AML-193 (cell line): ENCODE measurements at places on chromosomes 6 and 20.

DNA sequence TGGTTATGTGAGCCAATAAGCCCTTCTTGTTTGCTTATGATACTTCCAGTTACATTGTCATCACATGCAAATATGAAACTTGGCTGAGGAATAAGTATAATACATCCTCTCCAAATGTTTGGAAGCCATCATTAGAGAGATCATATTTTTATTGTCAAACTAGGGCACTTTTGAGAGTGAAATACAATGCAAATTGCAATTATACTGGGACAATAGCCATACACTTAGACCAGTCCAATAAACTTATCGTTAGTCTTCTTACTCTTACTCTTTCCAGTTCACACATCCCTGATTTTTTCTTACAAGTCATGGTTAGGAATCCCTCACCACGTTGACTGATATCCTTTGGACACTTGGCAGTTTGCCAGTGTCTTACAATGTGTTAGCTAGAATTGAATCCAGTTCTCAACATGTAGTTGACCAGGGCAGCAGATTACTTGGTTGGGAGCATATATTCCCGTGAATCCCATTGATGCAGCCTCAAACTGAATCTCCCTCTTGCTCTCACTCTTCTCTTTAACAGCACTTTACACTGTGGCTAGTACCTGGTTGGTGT lies 519.7 kb upstream of the ID4 start:
- DNase-seq = no peak

- DNase-seq = no peak
Measured at GRCh38 chr6:13427316-13427715, 60.1 kb downstream of the GFOD1 start.

GRCh38 chr20:39822667-39823066 lies 860.5 kb downstream of the DHX35 start:
- no peak for DNase-seq

DNA sequence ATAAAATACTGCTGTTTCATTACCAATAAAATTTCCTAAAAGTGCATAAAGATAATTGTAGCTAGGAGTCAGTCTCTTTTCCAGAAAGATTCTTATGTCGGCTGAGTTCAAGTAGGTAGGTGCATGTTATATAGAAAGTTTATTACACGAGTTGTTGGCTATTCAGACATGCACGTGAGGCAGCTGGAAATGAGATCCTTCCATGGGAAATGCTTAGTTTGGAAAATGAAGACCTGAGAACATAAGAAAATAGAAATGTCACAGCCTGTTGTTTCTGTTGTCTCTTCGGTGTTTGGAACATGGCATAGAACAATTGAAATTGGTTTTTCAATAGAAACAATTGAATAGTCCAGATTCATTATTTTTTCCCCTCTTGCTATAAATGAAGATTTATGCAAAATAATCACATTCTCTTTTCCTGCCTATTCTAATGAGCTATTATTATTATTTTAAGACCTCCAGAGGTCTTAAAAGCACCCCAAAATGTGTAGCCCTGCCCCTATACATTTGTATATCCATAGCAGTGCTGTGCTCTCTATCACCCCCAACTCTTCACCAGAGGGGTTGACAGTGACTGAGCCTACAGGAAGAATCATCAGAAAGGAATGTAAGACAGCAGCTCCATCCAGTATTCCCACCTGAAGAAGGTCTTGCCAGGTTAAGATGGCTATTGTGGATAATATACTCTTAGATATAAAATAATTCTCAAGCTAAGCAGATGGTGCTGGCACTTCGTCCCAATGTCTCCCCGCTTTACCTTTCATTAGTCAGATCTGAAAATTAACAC lies 82.2 kb downstream of the ZDHHC14 start:
- no peak for DNase-seq

DNA sequence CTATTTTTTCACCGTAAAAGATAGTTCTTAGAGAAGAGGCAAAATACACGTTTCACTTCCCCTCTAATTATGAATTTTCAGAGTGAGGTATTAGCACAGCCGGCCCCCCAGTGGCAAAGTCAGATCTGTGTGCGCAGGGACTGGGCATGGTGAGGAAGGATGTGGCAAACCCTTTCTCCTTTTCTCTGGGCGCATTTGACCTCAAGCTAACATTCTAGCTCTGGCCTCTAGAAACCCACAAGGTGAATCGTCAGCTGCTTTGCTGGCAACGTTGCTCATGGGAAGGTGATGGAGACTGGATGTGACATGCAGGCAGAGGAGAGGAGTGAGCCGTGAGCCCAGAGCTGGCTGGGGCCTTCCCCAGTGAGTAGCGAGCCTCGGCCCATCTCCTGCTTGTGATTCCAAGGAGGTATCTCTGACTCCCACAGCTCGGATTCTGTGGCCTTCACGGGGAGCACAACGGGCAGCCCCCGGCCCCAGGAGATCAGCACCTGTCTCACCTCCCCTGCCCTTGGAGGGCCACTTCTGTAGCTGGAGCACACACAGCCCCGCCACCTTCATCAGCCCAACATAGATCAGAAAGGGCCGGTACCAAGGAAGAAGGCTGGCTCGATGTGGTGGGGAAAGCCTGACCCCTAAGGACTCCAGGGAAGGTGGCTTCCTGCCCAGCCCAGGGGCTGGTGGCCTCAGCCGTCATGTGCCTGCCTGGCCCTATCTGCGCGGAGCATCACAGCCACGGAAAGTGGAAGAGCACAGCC lies 152.8 kb downstream of the TAF4 start:
- no peak for DNase-seq

GRCh38 chr6:11486486-11486885 lies 51.1 kb upstream of the TMEM170B start:
- no peak for DNase-seq

- DNase-seq = no peak
Measured at GRCh38 chr6:81755551-81755950, 3.1 kb upstream of the TENT5A start.

DNA sequence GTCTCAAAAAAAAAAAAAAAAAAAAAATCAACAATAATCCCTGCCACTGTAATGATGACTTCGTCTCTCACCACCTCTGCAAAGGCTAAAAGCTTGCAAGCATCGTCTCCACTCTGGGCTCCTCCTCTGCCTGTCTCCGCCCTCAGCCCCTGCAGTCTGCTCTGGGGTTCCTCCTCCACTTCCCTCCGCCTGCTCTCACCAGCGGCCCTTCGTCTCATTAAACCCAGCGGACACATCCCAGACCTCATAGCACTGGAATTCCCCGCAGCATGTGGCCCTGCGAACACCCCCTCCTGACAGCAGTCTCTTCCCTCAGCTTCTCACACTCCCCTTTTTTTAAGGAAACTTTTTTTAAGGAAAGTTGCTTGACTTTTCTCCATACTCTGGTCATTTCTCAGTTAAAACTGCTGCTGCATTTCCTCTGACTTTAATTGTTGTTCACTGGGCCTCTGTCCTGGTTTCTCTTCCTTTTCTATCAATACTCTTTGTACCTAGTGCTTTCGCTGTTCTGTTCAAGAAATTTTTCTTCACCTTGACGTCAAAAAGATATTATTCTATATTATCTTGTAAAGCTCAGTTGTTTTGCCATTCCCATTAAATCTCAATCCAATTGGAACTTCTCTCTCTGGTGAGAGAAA lies 70.9 kb upstream of the PLEKHG1 start:
- no peak for DNase-seq

- no peak for DNase-seq
Measured at GRCh38 chr6:36083446-36083845, 46.9 kb upstream of the MAPK13 start.

DNA sequence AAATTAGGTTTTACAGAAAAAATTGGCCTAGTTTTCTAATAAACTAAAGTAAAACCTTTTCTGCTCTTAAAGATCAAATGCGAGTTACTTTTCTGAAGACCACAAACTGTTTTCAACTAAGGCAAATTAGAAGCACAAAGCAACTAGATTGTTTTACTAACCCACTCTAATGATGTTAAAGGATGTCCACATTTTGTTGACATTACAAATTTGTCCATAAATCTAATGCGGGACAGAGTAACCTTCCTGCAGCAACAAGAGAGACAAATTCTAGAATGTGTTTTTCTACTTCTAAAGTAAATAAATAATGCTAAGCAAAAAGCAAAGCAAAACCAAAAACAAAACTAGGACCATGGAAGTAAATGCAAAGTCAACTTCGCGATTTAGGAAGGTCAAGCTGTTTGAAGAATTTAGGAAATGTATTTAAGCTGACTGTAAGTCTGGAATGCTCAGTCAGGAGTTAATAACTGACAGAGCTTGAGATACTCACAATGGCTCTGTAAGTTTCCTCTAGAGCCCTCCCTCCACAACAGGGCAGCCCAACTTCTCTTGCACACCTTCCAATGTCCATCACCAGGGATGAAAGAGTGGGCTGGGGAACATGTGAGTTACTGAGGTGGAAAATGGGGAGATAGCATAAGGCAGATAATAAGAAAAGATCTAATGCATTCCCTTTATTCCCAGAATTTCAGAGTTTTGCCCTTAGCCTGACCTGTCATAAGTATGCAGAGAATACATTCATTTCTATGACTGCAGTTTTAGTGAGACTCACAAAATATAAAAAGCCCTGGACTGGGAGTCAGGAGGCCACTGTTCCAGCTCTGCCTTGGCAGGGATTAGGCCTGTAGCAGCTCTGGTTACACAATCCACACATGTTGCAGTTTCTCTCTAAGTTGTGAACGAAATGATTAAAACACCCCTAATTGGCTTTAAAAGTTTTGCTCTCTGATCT lies 158.8 kb downstream of the FOXA2 start:
- DNase-seq = no peak

DNA sequence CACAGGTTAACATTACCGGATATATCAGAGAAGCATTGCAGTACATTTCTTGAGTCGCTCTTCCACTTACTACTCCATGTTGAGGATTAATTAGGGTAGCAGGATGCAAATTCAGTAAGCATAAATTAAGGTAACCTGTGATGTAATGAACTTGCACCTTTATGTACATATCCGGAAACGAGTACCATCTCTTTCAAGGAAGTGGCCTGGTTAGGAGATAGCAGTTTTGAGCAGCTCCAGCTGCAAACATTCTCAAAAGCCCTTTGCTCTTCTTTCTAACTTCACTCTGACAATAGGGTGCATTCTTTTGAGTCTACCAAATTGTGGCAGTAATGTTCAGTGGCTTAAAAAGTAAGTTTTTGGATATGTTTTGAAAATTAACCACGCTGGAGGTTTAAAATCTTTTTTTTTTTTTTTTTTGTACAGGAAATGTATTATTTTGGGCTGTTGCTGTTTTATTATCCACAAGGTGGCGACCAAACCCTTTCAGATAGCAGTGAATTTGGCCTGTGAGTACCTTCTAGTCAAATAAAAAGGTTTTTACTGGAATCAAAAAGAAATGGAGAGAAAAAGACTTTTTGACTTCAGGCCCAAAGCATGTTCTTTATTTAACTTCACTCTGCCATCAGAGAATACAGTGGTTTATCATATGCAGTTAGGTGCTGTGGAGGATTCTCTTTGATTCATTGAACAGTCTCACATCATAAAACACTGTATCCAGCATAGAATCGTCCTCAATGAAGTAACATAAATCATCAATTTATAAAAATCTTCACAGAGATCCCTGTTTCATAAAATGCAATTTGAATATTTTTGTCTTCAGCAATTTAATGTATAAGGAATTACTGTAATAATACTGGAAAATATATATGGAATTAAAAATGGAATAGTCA lies 8.9 kb downstream of the FAM217B start:
- DNase-seq = peak; percentile 72

GRCh38 chr20:62772619-62772989 lies 23.7 kb upstream of the MRGBP start:
- DNase-seq = no peak

GRCh38 chr6:87350516-87350915 lies 5.9 kb downstream of the C6orf163 start:
- DNase-seq = no peak

DNA sequence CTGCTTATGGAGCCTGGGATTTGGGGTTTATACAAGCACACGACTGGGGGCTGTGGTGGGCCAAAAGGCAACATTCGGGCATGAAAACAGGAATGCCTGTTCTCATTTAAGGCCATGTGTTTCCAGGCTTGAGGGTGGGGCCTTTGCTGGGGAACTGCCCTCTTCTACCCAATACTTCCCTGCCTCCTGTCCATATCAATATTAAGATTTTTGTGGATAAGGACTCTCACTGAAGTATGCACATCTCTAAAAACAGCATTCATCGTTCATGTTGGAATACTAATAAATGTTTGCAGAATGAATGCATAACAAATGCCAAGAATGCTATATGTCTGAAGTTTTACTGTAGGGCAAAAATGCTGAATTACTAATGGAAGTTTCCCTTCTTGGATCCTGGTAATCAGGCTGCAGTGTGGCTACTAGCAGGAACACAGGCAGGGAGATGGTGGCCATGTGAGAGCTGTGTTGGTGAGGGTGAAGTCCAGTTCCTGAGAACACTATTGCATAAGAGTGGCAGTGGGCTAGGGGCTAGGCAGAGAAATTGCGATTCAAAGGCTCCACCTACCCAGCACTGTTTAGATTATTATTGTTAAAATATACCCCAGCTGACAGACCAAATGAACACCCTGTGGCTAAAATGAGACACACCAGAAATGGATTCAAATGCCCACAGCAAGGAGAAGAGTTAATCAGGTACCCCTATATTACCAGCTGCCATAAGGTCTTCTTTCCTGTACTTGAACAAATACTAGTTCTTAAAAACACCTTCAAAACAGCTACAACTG lies 644.3 kb downstream of the EPM2A start:
- no peak for DNase-seq

- DNase-seq = no peak
Measured at GRCh38 chr6:162973151-162973872, 245.5 kb downstream of the PACRG start.

GRCh38 chr20:25867776-25868649 lies 171.4 kb upstream of the ZNF337 start:
- no peak for DNase-seq

DNA sequence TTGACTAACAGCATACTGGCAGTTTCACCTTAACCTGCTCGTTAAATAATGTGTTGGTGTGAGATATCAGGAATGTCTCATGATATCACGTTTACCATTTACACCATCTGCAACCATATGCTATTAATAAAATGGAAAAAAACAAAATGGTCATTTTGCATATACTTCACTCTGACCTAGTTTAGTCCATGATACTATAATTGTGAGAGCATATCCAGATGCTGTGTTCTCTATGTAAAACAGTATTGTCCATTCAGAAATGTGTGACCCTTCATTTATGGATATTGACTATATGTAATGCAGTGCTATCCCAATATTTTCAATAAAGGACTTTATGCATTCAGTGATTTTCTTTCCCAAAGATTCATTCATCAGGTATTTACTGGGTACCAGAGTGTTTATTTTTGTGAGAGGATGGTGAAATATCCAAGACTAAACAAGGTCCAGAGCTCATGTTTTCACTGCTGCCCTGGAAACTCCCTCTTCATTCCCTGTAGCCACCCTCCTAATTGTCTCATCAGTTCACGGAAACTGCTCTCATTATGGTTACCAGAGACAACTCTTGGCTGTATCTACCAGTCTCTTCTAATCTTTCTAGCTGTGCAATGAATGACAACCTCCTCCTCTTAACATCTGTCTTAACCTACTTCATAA lies 25.7 kb upstream of the HINT3 start:
- DNase-seq = no peak

- DNase-seq = no peak
Measured at GRCh38 chr6:90463874-90464273, 123.0 kb downstream of the MAP3K7 start.

DNA sequence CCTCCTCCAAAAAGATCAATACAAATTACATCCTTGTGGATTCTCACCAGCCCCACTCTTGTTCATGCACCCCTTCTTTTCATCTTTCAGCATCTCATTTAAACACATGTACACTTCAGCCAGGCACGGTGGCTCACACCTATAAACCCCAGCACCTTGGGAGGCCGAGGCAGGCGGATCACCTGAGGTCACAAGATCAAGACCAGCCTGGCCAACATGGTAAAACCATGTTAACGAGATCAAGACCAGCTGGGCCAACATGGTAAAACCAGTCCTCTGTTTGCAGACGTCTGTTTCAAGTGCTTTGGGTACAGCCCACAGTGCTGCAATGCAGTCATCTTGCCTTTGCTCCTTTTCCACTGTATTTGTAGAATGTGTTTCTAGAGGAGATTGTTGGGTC lies 45.3 kb downstream of the ZMYND8 start:
- DNase-seq = no peak
